ENCODE measurements at places on chromosomes 5 and 9. TPM values are rescaled to one million over a fixed set of nuclear protein-coding genes. Genes with fewer than 3 reads are reported as not detected.

DNA sequence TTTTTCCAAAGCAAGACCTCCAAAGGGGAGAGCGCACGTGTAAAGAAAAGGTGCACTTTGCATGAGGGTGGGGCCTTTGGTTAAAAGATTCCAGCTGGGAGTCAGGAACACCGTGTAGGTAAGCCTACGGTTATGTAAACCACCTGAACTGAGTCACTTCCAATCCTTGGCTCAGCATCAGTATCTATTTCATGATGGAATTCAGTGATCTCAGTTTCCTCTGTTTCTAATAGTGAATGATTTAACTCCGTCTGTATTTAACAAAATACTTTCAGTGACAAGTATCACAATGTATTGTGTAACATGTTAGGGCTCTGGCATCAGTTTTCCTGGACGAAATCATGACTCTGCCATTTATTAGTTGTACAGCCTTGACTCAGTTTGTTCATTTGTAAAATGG lies 1.3 kb upstream of the SVEP1 start:
- DNase-seq = no peak

GRCh38 chr5:111472096-111472495 lies 40.2 kb downstream of the STARD4 start:
- no peak for DNase-seq

GRCh38 chr9:34413231-34413852 lies 36.6 kb upstream of the MYORG start:
- peak; percentile 64 for DNase-seq

DNA sequence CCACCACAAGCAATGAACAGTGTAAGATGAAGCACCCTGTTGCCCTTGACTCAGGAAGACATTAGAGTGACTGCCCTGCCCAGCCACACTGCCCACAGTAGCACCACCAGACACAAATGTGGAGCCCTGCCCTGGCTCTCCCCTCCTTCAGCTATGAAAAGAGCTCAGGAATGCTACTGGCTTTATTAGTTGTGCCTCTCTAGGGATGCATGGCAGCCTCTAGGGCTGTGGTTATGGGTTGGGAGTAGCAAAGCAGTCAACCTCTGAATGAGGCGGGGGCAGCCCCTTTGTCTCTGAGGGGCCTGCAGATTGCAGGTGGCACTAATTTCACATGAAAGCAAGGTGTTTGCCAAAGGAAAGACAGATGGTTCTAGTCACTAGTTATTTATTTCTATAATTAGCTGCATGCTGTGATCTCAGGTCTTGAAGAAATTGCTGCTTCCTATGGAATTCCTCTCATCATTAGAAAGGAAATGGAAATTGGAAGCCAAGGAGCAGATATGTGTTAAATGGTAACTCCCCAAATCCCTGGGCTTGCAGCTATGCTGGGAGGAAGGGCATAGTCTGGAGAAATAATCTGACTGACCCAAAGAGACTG lies 259.4 kb downstream of the TLR4 start:
- DNase-seq = no peak

DNA sequence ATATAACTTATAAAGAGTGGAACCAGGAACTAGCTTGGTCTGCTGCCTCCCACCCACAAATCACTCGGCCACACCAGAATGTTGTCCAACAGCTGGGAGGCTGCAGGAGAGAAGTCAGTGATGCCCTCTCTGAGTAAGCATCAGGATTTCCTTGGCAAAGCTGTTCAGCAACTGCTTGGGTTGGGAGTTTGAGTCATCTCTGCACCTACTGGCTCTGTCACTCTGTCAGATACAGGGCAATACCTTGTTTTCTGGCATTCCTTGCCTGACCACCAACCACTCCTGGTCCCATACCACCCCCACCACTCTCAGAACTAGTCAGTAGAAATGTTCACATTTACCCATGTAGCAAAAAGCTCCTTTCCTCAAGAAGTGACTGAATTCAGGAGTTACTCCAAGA lies 36.8 kb upstream of the GCNT4 start:
- DNase-seq = no peak

IL4 gene
- total RNA-seq = not detected

DNA sequence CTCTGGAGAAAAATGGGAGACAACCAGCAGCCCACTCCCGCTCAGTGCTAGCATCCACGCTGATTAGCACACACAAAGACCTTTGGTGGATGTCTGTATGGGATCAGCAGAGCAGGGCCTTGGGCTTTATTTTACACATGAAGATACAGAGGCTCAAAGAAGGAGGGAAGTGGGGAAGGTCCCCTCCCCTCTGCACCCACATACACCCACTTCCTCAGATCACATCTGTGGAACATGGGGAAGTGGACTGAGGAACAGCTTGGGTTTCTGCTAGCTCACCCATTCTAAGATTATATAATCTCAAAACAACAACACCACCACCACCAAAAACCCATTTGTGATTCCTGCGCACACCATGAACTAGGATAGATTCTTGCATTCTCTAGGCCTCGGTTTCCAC lies 14.0 kb downstream of the GGTA1 start:
- DNase-seq = no peak

Measured in progenitor cell of endocrine pancreas (in vitro differentiated cells).